ENCODE measurements at places on chromosomes 1 and 21. TPM values are rescaled to one million over a fixed set of nuclear protein-coding genes. Genes with fewer than 3 reads are reported as not detected.

DNA sequence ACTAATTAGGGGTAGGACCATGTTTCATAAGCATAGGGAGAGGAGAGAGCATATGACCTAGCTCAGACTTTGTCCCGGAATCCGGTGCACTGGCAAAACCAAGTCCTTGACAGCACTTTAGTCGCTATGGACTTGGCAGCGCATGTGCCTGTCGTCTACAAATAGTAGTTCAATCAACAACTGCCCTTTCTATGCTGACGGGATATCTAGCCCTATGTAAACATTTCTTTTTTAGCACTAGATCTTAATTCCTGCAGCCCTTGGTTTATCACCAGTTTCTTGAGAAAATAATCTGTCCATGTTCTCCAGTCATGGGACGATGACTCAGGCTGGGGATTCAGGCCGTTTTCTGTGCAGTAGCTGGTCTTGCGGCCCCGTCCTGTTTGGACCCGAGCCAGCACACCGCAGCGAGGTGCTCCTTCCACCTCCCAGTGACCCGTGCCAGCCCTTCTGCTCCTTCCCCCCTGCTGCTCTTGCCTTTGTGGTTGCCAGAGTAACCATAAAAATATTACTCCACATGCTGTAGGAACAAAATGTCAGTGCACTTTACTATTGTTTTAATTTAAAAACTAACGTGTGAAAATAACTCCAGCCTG is 8.6 kb upstream of the MT1HL1 start:
- no peaks in the 10 kb centered on the region for H3K27me3 ChIP-seq
- H3K4me3 ChIP-seq = no peak overlapping the region
- no peak overlapping the region for H3K27ac ChIP-seq
- H3K36me3 ChIP-seq = no peaks in the 10 kb centered on the region
- H3K4me1 ChIP-seq = peaks cover 11% of the 10 kb centered on the region

- peaks cover 23% of the 10 kb centered on the region for H3K27me3 ChIP-seq
- no peak overlapping the region for H3K27ac ChIP-seq
- H3K36me3 ChIP-seq = no peaks in the 10 kb centered on the region
- peaks cover 13% of the 10 kb centered on the region for H3K4me1 ChIP-seq
- DNase-seq = no peak
Observed at GRCh38 chr1:48005253-48006117, 8.3 kb upstream of the TRABD2B start.

DNA sequence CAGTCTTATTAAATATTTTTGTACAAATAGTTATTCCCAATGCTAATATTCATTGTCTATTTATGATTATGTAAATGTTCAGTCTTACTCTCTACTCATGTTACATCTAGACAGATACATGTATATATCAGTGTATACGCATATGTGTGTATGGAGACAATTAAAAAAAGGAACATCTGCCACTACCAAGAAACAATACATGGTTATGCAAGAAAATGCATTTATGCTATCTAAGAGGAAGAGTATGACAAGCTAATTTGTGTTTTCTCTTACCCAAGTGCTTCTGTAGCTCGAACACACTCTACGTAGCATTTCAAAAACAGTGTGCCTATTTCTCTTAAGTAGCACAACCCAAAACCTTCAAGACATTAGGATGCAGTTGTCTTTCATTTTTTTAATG is 6.1 kb upstream of the RLF start:
- H3K27ac ChIP-seq = no peak overlapping the region
- no peaks in the 10 kb centered on the region for H3K36me3 ChIP-seq
- H3K27me3 ChIP-seq = peaks cover 22% of the 10 kb centered on the region
- H3K4me1 ChIP-seq = no peaks in the 10 kb centered on the region
- no peak overlapping the region for H3K4me3 ChIP-seq

GRCh38 chr1:82946096-82946605 is 1052.8 kb downstream of the TTLL7 start:
- no peaks in the 10 kb centered on the region for H3K27me3 ChIP-seq
- DNase-seq = no peak
- H3K36me3 ChIP-seq = no peaks in the 10 kb centered on the region
- no peak overlapping the region for H3K4me3 ChIP-seq
- H3K4me1 ChIP-seq = no peaks in the 10 kb centered on the region
- no peak overlapping the region for H3K27ac ChIP-seq

DNA sequence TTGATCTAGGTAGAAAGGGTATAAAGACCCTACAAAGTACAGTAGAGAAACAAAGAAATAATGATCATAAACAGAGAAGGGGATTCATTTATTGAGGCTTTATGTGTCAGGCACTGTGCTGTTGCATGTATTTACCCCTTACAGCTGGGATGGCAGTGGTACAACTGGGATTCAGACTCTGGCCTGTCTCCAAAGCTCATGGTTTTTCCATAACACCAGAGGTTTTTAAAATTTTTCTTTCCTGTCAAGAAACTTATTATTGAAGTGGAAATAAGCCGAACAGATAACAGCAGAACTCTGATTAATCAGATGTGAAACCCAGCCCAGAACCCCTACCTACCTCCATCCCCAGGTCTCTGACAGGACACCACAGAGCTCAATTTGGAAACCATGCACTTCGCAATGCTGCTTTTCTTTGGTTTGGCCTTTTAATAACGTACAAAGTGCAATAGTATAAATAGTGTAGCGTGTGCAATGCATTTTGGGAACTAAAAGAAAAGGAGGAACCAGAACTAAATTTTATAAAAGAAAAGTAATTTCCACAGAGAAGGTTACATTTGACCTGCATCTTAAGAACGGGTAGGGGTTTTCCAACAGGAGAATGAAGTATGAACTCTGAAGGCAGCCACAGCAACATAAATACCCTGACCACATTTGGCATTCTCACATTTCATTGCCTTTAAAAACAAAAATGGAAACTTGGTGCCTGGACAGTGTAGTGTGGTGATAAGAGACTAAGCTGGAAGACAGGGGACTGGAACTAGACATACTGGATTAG is 92.0 kb upstream of the S1PR1 start:
- H3K36me3 ChIP-seq = no peaks in the 10 kb centered on the region
- no peaks in the 10 kb centered on the region for H3K4me1 ChIP-seq
- H3K27ac ChIP-seq = no peak overlapping the region
- DNase-seq = no peak
- no peaks in the 10 kb centered on the region for H3K27me3 ChIP-seq

DNA sequence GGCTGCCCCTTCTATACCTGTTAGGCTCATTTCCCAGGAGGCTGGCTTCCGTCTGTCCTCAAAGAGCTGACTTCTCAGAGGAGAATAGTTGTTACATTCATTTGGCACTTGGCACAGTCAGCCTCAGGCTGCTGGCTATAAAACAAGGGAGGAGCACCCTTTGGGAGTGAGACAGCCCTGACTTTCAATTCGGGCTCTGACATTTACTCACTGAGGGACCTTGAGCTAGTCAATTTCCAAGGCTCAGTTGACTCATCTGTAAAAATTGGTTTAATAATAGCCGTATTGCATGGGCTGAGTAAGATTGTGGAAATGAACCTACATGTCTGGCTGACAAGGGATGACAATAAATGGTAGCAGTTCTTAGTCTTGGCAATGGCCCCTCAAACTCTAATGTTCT is 13.7 kb downstream of the ALX3 start:
- no peak overlapping the region for H3K4me3 ChIP-seq
- peaks cover 8% of the 10 kb centered on the region for H3K36me3 ChIP-seq
- no peak for DNase-seq
- H3K27ac ChIP-seq = no peak overlapping the region
- no peaks in the 10 kb centered on the region for H3K27me3 ChIP-seq

- no peak for DNase-seq
- H3K4me3 ChIP-seq = no peak overlapping the region
- H3K27me3 ChIP-seq = no peaks in the 10 kb centered on the region
- no peak overlapping the region for H3K27ac ChIP-seq
Observed at GRCh38 chr1:14889825-14890440, 263.6 kb upstream of the TMEM51 start.

DNA sequence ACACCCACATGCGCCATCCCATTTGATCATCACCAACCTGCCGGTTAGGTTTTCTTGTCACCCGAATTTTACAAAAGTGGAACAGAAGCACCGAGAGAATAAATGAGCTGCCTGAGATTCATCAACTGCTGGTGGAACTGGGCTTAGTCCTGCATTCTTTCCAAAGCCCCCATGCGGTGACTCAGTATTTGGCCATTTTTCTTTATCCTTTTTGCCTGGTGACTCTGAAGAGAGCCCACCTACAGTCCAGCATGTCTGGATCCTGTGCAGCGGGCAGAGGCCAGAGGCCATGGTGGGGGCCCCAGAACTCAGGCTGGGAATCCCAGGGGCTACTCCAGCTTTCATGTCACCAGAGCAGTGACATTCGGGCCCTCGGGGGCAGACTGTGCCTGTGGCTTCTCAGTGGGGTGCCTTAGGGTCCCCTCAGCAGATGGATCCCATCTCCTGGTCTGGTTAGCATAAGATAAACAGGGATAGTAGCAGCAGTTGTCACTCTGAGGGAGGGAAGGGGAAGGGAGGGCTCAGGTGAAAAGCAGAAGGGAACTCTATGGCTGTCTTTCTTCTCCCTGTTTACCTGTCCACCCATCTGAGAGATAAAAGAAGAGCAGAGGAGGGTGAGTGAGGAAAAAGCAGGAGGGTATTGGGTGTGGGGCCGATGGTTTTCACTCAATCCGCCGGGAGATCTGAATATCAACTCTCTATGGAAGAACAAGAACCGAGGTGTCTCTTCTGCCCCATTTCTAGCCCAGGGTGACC is 63.2 kb downstream of the KIF26B start:
- DNase-seq = no peak
- no peaks in the 10 kb centered on the region for H3K36me3 ChIP-seq
- no peak overlapping the region for H3K4me3 ChIP-seq
- H3K27ac ChIP-seq = no peak overlapping the region
- H3K27me3 ChIP-seq = no peaks in the 10 kb centered on the region
- H3K4me1 ChIP-seq = peaks cover 49% of the 10 kb centered on the region

DNA sequence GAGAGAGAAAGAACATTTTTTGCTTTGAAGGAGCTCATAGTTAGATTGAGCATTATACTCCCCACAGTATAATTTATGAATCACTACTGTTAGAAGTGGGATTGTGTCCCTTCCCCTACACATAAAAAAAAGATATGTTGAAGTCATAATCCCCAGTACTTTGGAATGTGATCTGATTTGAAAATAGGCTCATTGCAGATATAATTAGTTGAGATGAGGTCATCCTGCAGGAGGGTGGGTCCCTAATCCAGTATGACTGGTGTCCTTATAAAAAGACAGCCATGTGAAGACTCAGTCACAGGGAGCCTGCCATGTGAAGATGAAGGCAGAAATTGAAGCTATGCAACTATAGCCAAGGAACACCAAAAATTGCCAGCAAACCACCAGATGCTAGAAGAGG is 76.4 kb downstream of the TGFB2 start:
- H3K27ac ChIP-seq = no peak overlapping the region
- H3K4me3 ChIP-seq = no peak overlapping the region
- no peaks in the 10 kb centered on the region for H3K36me3 ChIP-seq
- H3K4me1 ChIP-seq = peaks cover 8% of the 10 kb centered on the region

Gene PADI1
- 0.09 TPM for total RNA-seq

Gene PGLYRP3
- total RNA-seq = not detected

Gene RGL1
- total RNA-seq = 13.5 TPM

Gene SLC25A34
- total RNA-seq = 0.34 TPM

Measured in neural progenitor cell (in vitro differentiated cells).